ENCODE measurements at places on chromosomes 2 and 18. TPM values are rescaled to one million over a fixed set of nuclear protein-coding genes. Genes with fewer than 3 reads are reported as not detected.

SMARCAL1 gene
- 19.0 TPM for total RNA-seq

NMUR1 gene
- 4.4 TPM for total RNA-seq

APCDD1 gene
- 33.4 TPM for total RNA-seq

SCLY gene
- 12.4 TPM for total RNA-seq

DSG4 gene
- total RNA-seq = not detected

RGPD3 gene
- 0.21 TPM for total RNA-seq

CEP192 gene
- 29.1 TPM for total RNA-seq

ADAM17 gene
- total RNA-seq = 76.9 TPM

All from lower lobe of right lung (tissue), 2 donors.